ENCODE measurements at places on chromosomes 16 and 17. TPM values are rescaled to one million over a fixed set of nuclear protein-coding genes. Genes with fewer than 3 reads are reported as not detected.

BRD7 gene
- total RNA-seq, result 58.0 TPM

MPP3 gene
- total RNA-seq, result 7.9 TPM

DNAH17 gene
- total RNA-seq, result not detected

TMEM132E gene
- not detected for total RNA-seq

KRTAP4-1 gene
- not detected for total RNA-seq

SMIM22 gene
- total RNA-seq, result 450 TPM

GRAP gene
- 2.2 TPM for total RNA-seq

ASPHD1 gene
- total RNA-seq, result 1.2 TPM

TOX3 gene
- 32.6 TPM for total RNA-seq

PLXDC1 gene
- 4.3 TPM for total RNA-seq

KCNG4 gene
- total RNA-seq, result not detected

GID4 gene
- 10.1 TPM for total RNA-seq

VTN gene
- total RNA-seq, result not detected

NAGLU gene
- total RNA-seq, result 81.9 TPM

CTRB2 gene
- not detected for total RNA-seq

CDH13 gene
- total RNA-seq, result 6.7 TPM

SLC52A1 gene
- total RNA-seq, result 1.3 TPM

ABCA9 gene
- 9.4 TPM for total RNA-seq

HOXB1 gene
- total RNA-seq, result not detected

GRCh38 chr16:84973776-84974523 is 37.4 kb downstream of the ZDHHC7 start:
- no peak overlapping the region for H3K4me3 ChIP-seq
- peak overlapping the region; percentile 55 for H3K27ac ChIP-seq

GRCh38 chr17:65556014-65556909 is 5.2 kb downstream of the AXIN2 start:
- H3K27me3 ChIP-seq, result no peaks in the 10 kb centered on the region
- H3K4me1 ChIP-seq, result peaks cover 45% of the 10 kb centered on the region
- H3K27ac ChIP-seq, result no peak overlapping the region
- DNase-seq, result peak; percentile 94
- H3K4me3 ChIP-seq, result peak overlapping the region; percentile 1

DNA sequence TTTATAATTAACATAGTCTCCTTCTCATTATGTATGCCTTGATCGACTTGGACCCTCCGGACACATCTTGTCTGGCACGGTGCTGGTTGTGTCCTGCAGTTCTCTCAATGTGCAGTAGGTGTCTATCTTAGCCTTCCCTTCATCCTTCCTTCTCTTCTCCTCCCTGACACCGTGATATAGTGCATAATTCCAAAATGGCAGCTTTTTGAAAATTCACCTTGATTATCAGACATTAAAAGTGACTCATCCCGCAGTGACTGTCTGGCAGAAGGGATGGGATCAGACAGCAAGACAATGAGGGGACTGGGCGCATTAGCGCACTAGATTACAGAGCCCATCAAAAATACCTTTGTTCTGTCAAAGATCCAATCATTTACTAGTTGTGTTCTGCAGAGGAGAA is 70.0 kb upstream of the PMFBP1 start:
- H3K4me3 ChIP-seq, result no peak overlapping the region
- no peaks in the 10 kb centered on the region for H3K36me3 ChIP-seq
- no peaks in the 10 kb centered on the region for H3K4me1 ChIP-seq
- DNase-seq, result peak; percentile 19
- no peaks in the 10 kb centered on the region for H3K27me3 ChIP-seq
- no peak overlapping the region for H3K27ac ChIP-seq

DNA sequence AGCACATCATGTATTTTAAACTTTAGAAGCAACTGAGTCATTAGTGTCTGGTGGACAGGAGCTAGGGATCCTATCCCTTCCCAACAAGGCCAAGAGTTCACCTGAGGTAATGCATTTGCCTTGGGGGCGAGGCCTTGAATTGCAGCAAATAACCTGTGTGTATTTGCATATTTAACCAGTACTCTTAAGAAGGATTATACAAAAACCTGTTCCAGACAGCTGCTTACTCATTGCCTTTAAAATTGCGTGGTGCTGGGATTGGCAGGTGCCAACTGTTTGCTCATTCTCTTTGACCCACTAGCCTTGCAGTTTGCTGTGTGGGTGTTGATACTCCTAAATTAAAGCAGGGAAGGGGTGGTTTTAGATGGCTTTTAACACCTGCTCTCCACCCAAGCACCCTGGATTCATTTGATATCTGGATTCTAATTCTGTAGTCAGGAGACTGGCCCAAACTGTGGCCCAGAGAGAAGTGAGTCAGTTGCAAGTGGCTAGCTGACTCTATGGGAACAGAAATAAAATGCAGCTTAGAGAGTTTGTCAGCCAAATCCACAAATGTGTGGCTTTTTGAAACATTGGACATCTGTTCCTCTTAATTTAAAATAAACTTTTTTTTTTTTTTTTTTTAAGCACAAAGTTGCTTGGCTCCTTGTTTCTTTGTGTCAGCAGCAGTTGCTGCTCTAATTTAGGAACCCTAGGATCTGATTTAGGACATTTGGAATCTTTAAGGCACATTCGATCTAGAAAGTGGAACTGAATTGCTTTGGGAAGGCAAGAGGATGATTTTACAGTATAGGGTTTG is 46.9 kb downstream of the TUBD1 start:
- H3K27me3 ChIP-seq, result no peaks in the 10 kb centered on the region
- no peaks in the 10 kb centered on the region for H3K36me3 ChIP-seq
- peak overlapping the region; percentile 92 for H3K27ac ChIP-seq
- DNase-seq, result peak; percentile 81
- H3K4me1 ChIP-seq, result peaks cover 29% of the 10 kb centered on the region

- no peak overlapping the region for H3K27ac ChIP-seq
- H3K4me3 ChIP-seq, result no peak overlapping the region
- no peak for DNase-seq
- no peaks in the 10 kb centered on the region for H3K36me3 ChIP-seq
- H3K4me1 ChIP-seq, result no peaks in the 10 kb centered on the region
Observed at GRCh38 chr17:45908460-45908859, 14.1 kb downstream of the MAPT start.

GRCh38 chr16:12087901-12088421 is 111.4 kb downstream of the SNX29 start:
- H3K36me3 ChIP-seq, result no peaks in the 10 kb centered on the region
- H3K27me3 ChIP-seq, result no peaks in the 10 kb centered on the region
- DNase-seq, result peak; percentile 26
- no peak overlapping the region for H3K4me3 ChIP-seq
- no peaks in the 10 kb centered on the region for H3K4me1 ChIP-seq
- H3K27ac ChIP-seq, result no peak overlapping the region

DNA sequence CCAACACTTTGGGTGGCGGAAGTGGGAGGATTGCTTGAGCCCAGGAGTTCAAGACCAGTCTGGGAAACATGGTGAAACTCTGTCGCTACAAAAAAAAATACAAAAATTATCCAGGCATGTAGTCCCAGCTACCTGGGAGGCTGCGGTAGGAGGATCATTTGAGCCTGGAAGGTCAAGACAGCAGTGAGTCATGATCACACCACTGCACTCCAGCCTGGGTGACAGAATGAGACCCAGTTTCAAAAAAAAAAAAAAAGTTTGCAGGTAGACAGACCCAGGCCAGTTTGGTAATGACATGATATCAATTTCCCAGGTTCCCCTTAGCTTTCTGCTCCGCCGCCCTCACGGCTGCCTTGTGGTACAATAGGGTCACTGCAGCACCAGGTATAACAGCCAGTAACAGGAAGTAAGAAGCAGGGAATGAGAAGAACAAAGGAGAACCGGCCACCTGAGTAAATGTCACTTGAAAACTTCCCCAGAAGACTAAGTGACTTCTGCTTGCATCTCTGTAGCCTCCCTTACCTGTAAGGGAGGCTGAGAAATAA is 201.2 kb upstream of the HSBP1 start:
- no peak for DNase-seq
- no peaks in the 10 kb centered on the region for H3K36me3 ChIP-seq
- H3K27ac ChIP-seq, result no peak overlapping the region
- H3K4me3 ChIP-seq, result no peak overlapping the region
- no peaks in the 10 kb centered on the region for H3K4me1 ChIP-seq

DNA sequence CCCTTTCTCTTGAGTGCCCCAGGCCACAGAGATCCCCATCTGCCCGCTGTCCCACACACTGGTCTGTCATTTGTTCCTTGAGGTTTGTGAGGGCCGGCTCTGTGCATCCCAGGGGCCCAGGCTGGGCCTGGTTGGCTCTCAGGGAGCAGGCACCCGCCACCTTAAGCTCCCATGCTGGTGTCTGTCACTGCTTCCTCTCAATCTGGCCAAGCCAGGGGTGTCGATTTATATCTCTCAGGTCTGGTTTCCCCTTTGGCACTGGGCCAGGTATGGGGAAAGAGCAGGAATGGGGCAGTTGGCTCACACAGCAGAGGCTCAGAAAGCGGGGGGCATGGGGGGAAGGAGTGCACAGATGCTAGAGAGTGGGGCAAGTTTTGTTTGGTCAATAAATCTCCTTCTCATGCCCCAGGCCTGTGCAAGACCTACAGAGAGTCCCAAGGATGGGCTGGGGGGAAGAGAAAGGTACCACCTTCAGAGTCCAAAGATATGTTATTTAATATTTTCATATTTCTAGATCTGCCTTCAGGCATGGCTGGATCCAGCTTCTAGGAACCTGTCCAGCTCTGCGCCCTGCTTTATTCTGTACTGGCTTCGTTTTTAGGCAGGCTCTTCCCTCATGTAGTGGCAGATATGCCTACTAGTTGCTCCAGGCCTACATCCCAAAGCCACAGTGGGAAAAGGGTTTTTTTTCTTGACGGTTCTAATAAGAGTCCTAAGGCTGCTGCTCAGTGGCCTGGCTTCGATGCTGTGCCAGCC is 34.3 kb downstream of the IL4R start:
- H3K27me3 ChIP-seq, result no peaks in the 10 kb centered on the region
- H3K36me3 ChIP-seq, result peaks cover 80% of the 10 kb centered on the region

GRCh38 chr17:78137392-78138203 is 7.0 kb downstream of the TMC8 start:
- no peaks in the 10 kb centered on the region for H3K36me3 ChIP-seq
- H3K4me3 ChIP-seq, result no peak overlapping the region
- peak; percentile 32 for DNase-seq
- H3K4me1 ChIP-seq, result peaks cover 16% of the 10 kb centered on the region

- no peaks in the 10 kb centered on the region for H3K4me1 ChIP-seq
- H3K4me3 ChIP-seq, result no peak overlapping the region
- peaks cover 11% of the 10 kb centered on the region for H3K36me3 ChIP-seq
- no peak overlapping the region for H3K27ac ChIP-seq
- no peak for DNase-seq
- no peaks in the 10 kb centered on the region for H3K27me3 ChIP-seq
Observed at GRCh38 chr16:25155553-25156460, 44.3 kb downstream of the LCMT1 start.

DNA sequence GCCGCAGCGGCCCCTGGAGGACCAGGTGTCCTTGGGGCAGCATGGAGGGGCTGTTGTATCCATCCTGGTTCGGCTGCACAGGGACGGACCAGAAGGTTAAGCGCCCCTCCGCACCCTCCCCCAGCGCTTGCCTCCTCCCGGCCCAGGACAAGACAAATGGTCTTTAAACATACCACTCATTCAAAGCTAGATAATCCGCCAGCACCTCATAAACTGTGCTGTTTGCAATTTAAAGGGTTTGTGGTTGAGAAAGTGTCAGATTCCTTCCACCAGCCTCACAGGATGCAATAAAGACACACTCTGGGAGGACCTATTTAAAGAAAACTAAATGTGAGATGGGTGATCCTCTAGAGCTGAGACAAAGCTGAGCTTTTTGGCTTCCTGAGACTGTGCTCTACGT is 426.2 kb upstream of the EEF2KMT start:
- no peak overlapping the region for H3K4me3 ChIP-seq
- DNase-seq, result no peak
- H3K4me1 ChIP-seq, result no peaks in the 10 kb centered on the region
- no peaks in the 10 kb centered on the region for H3K27me3 ChIP-seq
- H3K27ac ChIP-seq, result no peak overlapping the region

GRCh38 chr17:20133517-20133916 is 124.4 kb downstream of the SPECC1 start:
- no peaks in the 10 kb centered on the region for H3K4me1 ChIP-seq
- H3K27me3 ChIP-seq, result no peaks in the 10 kb centered on the region
- H3K36me3 ChIP-seq, result no peaks in the 10 kb centered on the region

- no peak overlapping the region for H3K4me3 ChIP-seq
- no peak overlapping the region for H3K27ac ChIP-seq
- peaks cover 30% of the 10 kb centered on the region for H3K27me3 ChIP-seq
- no peaks in the 10 kb centered on the region for H3K36me3 ChIP-seq
- no peak for DNase-seq
- no peaks in the 10 kb centered on the region for H3K4me1 ChIP-seq
Observed at GRCh38 chr17:83171661-83172060, 92.3 kb downstream of the METRNL start.

GRCh38 chr16:67326472-67327309 is at the start of the genes KCTD19 and LRRC36:
Gene KCTD19 (minus strand): TSS chr16:67326741. CDS start chr16:67326707, 34 bp downstream.
Gene LRRC36 (plus strand): TSS chr16:67326815. CDS start chr16:67326863, 48 bp downstream.
- H3K36me3 ChIP-seq, result no peaks in the 10 kb centered on the region
- peak; percentile 85 for DNase-seq

DNA sequence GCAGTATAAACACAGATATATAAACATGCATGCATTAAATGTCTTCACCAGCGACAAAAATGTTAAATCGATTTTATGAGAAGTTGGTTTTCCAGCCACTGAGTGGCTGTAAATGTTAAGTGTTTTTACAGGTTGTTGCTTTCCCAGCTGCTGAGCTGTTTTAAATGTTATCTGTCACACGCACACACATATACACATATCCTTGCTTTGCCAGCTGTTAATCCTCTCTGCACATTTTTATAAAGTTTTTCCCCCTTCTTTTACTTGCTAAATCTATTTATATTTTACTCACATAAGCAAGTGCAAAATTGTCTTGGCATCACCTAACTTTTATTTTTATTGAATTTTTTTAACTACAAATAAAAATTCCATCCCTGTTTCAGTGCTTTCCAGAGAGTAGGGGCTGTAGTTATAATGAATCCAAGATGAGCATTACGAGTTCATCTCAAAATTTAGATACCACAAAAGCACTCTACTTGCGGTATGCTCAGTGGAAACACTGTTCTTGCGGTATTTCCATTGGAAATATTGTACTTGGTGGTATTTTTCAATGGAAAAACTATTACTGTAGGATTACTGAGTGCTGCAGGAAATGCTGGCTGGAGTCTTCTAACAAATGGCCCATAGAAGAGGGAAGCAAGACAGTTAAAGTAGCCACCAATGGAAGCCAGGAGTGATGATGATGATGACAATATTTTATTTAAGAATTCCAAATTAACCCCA is 124.9 kb upstream of the KCNJ16 start:
- no peaks in the 10 kb centered on the region for H3K36me3 ChIP-seq
- DNase-seq, result no peak
- no peak overlapping the region for H3K4me3 ChIP-seq

DNA sequence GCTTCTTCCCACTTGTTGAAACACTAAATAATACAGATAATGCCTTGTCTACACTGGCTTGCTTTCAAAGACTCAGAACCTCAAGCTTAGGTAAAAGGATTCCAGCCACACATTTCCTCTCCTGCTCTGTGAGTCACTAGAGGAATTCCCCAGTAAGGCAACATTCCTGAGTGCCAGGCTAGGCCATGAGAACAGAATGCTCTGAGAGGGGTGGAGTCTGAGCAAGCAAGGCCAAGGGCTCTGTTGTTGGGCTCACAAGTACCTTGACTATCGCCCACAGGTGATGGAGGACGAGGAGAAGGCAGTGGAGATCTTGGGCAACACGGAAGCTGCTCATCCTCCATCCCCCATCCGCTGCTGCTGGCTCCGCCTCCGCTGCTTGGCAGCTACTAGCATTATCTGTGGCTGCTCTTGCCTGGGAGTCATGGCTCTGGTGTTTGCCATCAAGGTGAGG is 6.7 kb upstream of the PHKG2 start:
- H3K27ac ChIP-seq, result peak overlapping the region; percentile 72
- H3K4me3 ChIP-seq, result no peak overlapping the region
- DNase-seq, result peak; percentile 72
- peaks cover 31% of the 10 kb centered on the region for H3K36me3 ChIP-seq

GRCh38 chr16:83835586-83836566 is 28.1 kb downstream of the HSBP1 start:
- H3K27ac ChIP-seq, result no peak overlapping the region
- no peaks in the 10 kb centered on the region for H3K27me3 ChIP-seq
- H3K36me3 ChIP-seq, result no peaks in the 10 kb centered on the region
- no peaks in the 10 kb centered on the region for H3K4me1 ChIP-seq
- DNase-seq, result no peak

Measured in transverse colon (tissue), 4 donors.